NCI-H1417 (cell line): ENCODE measurements at places on chromosomes 6 and 20.

GRCh38 chr6:30678964-30679726 lies 6.3 kb upstream of the DHX16 start:
- DNase-seq, result peak; percentile 67

DNA sequence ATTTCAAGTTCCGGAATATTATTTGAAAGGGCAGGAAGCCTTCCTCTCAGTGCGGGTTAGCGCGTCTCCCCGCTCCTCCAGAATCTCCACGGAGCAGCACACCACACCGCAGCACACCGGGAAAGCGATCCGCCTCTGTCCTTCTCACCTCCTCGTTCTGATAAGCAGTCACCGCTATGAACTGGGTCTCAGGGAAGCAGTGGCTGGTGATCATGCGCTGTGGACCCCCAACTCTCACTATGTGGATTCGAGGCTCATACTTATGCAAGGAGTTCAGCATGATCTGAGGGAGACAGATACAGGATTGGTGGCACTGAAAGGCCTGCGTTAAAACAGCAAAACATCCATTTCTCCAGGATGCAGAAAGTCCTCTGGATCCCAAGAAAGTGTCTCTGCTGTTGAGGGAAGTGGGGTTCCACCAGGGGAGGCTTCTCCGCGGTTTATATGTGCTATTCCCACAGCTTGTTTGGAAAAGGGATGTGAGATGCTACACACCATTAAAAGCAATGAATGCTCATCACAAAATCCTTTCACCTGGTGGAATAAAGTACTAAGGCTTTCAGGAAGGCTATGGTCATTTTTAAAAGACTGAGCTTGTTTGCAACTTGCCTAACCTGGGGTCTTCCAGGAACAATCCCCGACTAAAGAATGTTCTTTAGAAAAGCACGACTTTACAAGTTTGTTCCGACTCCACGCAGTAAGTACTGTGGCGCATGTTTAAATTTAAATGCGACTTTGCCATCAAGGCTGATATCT lies 1.9 kb downstream of the TBXT start:
- DNase-seq, result no peak

- peak; percentile 71 for DNase-seq
Observed at GRCh38 chr6:73675466-73676098, 20.4 kb upstream of the CD109 start.

- DNase-seq, result no peak
Observed at GRCh38 chr6:39565956-39566355, 159.3 kb downstream of the KIF6 start.

GRCh38 chr20:53941680-53942471 lies 128.5 kb downstream of the BCAS1 start:
- DNase-seq, result no peak

- no peak for DNase-seq
Observed at GRCh38 chr6:148432462-148433195, 90.0 kb downstream of the SASH1 start.

GRCh38 chr20:49680484-49680883 lies 33.2 kb downstream of the B4GALT5 start:
- DNase-seq, result no peak

GRCh38 chr6:156113631-156114030 lies 658.0 kb upstream of the NOX3 start:
- DNase-seq, result no peak
